Spinal cord (tissue), 10 donors: ENCODE measurements at places on chromosomes 5 and 9. TPM values are rescaled to one million over a fixed set of nuclear protein-coding genes. Genes with fewer than 3 reads are reported as not detected.

- no peak overlapping the region for H3K27ac ChIP-seq
- peaks cover 8% of the 10 kb centered on the region for H3K4me1 ChIP-seq
- H3K27me3 ChIP-seq: no peaks in the 10 kb centered on the region
- H3K4me3 ChIP-seq: no peak overlapping the region
Measured at GRCh38 chr5:116401576-116401975, 173.0 kb downstream of the SEMA6A start.

DNA sequence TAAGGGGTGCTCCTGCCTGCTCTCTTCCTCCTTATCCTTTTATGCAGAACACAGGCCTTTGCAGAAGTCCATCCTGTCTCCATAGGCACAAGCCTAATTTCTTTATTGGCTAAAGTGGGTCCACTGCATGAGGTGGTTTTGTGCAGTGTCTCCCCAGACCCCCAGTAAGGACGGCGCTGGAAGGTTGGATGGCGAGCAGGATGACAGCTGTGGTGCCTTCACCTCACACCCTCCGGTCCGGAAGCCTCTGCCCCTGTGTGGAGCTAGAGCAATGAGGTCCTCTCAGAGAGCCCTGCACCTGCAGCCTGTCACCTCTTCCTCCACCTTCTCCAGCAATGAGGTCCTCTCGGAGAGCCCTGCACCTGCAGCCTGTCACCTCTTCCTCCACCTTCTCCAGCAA, 393.7 kb upstream of the IRX1 start:
- H3K27ac ChIP-seq: no peak overlapping the region
- no peak for DNase-seq
- H3K27me3 ChIP-seq: peaks cover 24% of the 10 kb centered on the region
- H3K4me3 ChIP-seq: no peak overlapping the region
- no peaks in the 10 kb centered on the region for H3K36me3 ChIP-seq
- peaks cover 5% of the 10 kb centered on the region for H3K4me1 ChIP-seq

DNA sequence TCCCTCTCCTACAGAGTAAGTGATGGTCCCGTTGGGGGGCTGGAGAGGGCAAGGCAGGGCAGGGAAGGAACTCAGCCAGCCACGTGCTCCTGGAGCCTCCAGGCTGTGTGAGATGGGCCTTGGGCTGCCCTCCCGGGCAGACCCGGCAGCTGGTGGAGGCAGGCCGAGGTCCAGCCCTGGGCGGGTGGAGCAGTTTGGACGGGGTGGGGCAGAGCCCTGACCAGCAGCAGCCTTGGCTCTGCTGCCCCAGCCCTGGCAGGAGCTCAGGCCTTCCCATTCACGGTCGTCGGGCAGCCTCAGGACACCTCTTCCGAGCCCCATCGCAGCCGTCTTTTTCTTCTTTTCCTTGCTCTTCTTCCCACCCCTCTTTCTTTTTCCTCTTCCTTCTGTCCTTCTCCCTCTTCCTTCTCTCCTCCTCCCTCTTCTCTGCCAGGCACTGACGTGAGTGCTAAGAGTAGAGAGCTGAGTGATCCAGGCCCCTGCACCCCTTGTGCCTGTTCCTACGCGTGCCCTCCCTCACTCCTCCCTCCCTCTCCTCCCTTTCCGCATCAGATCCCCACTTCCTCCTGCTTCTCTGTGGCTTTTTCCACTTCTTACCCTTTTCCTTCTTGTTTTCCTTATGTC, 42.8 kb downstream of the AMBP start:
- H3K27me3 ChIP-seq: no peaks in the 10 kb centered on the region
- no peak for DNase-seq
- no peak overlapping the region for H3K4me3 ChIP-seq
- H3K27ac ChIP-seq: no peak overlapping the region
- peaks cover 56% of the 10 kb centered on the region for H3K4me1 ChIP-seq
- peaks cover 45% of the 10 kb centered on the region for H3K36me3 ChIP-seq

DNA sequence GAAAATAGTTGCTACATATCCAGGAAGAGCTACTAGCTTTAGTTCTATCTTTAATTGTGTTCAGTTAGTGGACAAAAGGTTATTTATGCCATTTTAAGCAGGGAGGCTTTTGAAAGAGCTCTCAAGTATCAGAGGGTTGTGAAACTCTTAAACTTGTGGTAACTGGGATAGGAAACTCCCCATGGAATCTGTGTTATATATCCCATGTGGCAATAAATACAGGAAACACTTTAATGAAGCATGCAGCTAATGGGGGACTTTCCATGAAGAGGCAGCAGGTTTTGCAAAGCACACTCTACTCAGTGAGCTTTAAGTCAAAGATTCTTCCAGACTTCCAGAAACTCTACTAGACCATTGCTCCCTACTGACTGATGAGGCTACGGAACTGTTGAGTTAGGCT, 805.0 kb upstream of the C9orf72 start:
- H3K36me3 ChIP-seq: no peaks in the 10 kb centered on the region
- no peak overlapping the region for H3K27ac ChIP-seq
- no peak overlapping the region for H3K4me3 ChIP-seq
- no peaks in the 10 kb centered on the region for H3K4me1 ChIP-seq
- H3K27me3 ChIP-seq: no peaks in the 10 kb centered on the region

DNA sequence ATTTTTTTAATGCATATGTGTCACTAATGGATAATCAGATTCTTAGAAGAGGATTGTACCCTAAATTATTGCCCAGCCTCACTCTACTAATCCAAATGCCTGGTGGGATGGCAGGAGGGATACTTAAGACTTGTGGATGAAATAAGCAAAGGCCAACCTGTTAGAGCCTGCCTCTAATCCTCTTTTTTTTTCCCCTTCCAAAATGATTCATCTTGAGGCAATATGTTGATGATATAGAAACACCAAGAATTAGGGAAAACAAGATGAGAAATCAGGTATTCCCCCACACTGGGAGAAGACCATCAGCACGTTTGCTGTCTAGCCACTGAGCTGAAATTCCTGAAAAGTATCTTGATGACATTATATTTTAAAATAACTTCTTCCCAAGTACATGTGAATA, 52.0 kb downstream of the RFK start:
- no peaks in the 10 kb centered on the region for H3K4me1 ChIP-seq
- H3K27ac ChIP-seq: no peak overlapping the region
- no peaks in the 10 kb centered on the region for H3K27me3 ChIP-seq
- H3K4me3 ChIP-seq: no peak overlapping the region
- H3K36me3 ChIP-seq: no peaks in the 10 kb centered on the region

The GABRB2 gene
- total RNA-seq: 31.1 TPM

DNA sequence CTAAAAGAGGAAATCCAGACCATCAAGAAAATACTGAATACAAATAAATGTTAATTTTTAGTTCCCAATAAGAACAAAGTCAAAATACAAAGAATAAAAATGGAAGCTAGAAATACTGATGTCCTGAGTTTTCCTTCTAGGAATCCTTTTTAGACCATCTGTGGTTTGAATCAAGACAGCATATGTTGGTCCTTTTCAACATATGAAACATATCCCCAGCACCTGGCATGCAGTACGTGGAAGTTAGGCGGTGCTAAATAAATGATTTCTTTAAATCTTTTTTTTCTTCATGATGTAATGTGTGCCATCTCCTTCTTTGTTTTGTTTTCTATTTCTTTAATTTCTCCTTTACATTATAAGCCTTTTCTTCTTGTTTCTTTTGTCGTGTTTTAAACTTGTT, 34.0 kb downstream of the KIAA1958 start:
- H3K27me3 ChIP-seq: no peaks in the 10 kb centered on the region
- no peaks in the 10 kb centered on the region for H3K36me3 ChIP-seq
- no peak overlapping the region for H3K4me3 ChIP-seq
- no peaks in the 10 kb centered on the region for H3K4me1 ChIP-seq

DNA sequence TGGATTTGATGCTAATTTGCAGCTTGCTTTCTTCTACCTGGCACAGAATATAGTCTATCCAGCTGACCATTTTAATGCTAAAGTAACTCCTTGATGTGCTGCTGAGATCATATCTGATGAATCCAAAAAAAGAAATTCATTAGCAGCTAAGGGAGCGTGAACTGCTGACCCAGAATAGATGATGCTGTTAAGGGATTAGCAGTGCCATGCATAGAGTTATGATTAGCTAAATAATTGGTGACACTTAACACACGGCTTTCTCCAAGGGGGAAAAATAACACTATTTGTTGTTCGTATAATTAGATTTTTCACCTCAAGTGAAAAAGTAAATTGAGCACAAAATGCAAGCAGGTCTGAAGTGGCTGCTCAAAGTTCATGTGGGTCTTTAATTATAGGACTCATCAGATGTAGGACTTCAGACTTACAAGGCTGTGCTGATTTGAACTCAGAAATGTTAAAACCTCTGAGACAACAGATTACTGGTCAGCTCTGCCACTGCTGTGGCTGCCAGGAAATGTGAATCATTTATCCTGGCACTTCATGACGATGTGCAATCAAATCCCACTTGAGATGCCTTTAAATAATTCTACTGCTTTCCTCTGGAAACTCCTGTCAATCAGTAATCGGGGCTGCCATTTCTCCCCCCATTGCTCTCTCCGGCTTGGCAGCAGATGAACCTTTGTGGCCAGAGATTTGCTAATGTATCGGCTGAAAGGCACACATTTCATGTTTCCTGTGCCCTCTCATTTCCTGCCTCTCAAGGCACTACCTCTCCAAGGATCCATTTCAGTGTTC, 291.6 kb upstream of the C9orf72 start:
- H3K27me3 ChIP-seq: no peaks in the 10 kb centered on the region
- H3K4me1 ChIP-seq: no peaks in the 10 kb centered on the region
- H3K27ac ChIP-seq: no peak overlapping the region
- no peaks in the 10 kb centered on the region for H3K36me3 ChIP-seq
- DNase-seq: peak; percentile 64

DNA sequence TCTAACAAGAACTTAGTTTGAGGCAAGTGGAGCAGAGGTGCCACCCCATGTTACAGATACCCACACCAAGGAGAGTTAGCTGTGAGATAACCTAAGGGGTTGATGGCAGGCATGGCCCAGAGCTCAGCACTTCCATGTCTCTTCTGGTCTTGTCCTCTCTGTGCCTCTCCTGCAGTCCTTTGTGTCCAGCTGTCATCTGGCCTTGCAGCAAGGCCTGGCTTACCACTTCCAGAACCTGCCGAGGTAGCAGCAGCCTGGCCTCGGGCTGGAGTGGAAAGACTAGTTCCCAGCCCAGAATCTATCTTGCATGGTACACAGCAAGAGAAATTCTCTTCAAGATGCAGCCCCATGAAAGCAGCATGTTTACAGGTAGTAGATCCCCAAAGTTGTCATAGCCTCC, 41.5 kb downstream of the PIP5K1B start:
- H3K27ac ChIP-seq: no peak overlapping the region
- H3K4me3 ChIP-seq: no peak overlapping the region
- no peaks in the 10 kb centered on the region for H3K36me3 ChIP-seq
- no peak for DNase-seq
- no peaks in the 10 kb centered on the region for H3K27me3 ChIP-seq
- no peaks in the 10 kb centered on the region for H3K4me1 ChIP-seq

The SHB gene
- total RNA-seq: 12.5 TPM

DNA sequence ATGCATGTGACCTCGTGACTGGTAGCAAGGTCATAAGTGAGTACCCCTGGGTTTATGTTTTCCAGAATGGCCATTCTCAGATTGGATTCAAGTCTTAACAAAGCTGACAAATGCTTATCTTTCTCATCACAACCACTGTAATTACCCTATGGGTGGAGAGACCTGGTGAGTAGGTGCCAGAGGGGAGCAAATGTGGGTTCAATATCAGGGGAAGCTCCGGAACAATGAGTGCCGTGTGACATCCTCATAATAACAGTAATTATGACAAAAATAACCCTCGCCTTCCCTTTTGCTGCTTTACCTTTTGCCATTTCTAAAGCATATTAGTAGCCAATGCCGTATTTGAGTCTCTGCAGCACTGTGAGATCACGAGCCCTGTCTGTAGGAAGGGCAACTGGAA, 95.9 kb downstream of the NSG2 start:
- no peaks in the 10 kb centered on the region for H3K27me3 ChIP-seq
- H3K4me1 ChIP-seq: peaks cover 18% of the 10 kb centered on the region
- DNase-seq: no peak
- no peaks in the 10 kb centered on the region for H3K36me3 ChIP-seq

The ABO gene
- 0.40 TPM for total RNA-seq

DNA sequence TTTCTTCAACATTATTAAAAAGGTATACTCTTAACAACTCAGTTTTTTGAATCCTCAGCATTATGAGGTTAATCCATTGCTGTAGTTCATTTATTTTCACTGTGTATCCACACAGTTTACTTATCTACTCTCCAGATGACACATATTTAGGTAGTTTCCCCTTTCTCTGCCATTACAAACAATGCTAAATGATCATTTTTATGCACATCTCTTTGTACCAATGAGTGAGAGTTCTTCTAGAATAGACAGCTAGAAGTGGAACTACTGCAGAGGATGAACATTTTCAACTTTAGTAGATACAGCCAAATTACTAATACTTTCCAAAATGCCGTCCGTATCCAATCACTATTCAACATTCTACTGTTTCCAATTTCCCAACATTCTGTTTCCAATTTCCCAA, 11.5 kb downstream of the AFF4 start:
- DNase-seq: no peak
- no peak overlapping the region for H3K27ac ChIP-seq
- H3K4me1 ChIP-seq: peaks cover 5% of the 10 kb centered on the region
- H3K4me3 ChIP-seq: no peak overlapping the region

The DMGDH gene
- 5.0 TPM for total RNA-seq

DNA sequence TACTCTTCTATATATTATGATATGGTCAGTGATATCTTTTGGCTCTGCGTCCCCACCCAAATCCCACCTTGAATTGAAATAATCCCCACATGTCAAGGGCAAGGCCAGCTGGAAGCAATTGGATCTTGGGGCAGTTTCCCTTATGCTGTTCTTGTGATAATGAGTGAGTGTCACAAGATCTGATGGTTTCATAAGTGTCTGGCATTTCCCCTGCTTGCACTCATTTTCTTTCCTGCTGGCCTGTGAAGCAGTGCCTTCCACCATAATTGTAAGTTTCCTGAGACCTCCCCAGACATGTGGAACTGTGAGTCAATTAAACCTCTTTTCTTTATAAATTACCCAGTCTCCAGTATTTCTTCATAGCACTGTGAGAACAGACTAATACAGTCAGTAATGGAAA, 45.0 kb upstream of the TNC start:
- H3K27me3 ChIP-seq: no peaks in the 10 kb centered on the region
- no peak for DNase-seq
- no peak overlapping the region for H3K27ac ChIP-seq

DNA sequence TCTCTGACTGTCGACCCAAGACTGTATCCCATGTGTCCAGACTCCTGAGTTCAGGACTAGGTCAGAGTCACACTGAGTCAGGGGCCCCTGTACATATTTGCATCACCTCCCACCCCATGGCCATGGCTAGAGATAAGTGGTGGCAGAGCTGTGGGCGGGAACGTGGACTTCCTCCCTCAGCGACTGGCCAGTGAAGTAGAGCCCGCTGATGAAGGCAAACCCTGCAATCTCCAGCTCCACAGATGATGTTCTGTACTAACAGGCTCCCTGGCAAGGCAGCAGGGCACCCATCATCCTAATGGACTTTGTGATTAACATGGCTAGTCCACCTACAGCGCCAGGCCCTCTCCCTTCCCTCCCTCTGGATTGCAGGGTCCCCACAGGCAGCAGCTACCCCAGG, 110.5 kb upstream of the LRRTM2 start:
- no peak for DNase-seq
- H3K4me3 ChIP-seq: no peak overlapping the region
- H3K36me3 ChIP-seq: no peaks in the 10 kb centered on the region

- no peak for DNase-seq
- no peaks in the 10 kb centered on the region for H3K36me3 ChIP-seq
- H3K4me3 ChIP-seq: no peak overlapping the region
- no peak overlapping the region for H3K27ac ChIP-seq
- H3K27me3 ChIP-seq: no peaks in the 10 kb centered on the region
- no peaks in the 10 kb centered on the region for H3K4me1 ChIP-seq
Measured at GRCh38 chr5:23223846-23224245, 283.6 kb upstream of the PRDM9 start.
